ENCODE measurements at places on chromosomes 11 and 22.

DNA sequence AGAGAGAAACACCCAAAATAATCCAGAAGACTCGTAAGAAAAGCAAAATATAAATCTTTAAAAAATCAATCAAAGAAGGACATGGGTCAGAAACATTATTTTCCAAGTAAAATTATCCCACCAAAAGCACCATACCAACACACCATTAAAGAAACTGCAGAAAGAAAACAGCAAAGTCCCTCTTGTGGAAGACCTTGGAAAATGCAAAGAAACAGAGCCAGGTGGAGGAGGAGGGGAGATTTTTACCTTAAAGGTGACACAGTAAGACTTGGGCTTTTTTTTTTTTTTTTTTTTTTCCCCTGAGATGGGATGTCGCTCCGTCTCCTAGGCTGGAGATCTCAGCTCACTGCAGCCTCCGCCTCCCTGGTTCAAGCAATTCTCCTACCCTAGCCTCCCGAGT is 123.8 kb downstream of the LARGE1 start:
- no peak for DNase-seq

DNA sequence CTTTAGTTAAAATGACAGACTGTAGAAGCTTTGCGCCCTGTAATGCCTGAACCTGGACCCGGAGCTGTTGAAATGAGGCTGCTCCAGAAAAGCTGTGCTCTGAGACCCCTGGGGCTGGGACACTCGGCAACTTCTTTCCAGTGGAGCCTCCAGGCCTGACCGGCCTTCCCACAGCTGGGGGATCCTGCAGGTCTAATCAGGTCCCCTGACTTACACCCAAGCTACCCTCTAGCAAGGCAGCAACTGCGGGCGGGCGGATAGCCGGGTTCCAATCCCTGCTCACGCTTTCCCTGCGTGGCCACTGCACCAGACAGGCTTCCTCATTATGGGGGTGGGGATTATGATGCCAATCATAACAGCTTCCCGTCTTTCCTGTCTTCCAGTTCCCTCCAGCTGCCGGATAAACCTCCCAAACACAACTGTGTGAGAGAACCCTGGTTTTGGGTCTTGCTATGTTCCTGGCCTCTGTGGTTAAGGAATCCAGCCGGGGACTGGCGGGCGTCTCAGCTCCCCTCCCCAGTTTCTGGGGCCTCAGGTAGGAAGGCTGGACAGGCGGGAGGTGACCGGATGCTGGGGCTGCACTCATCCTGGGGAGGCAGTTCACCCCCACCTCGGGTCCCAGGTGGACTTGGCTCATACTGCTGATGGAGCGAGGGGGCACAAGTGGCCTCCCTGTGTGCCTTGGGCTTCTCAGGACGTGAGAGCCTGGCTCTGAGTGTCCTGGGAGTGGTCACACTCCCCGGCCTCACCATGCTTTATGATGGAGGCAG is 38.6 kb downstream of the PARVG start:
- DNase-seq = no peak

- no peak for DNase-seq
Measured at GRCh38 chr11:13206086-13206640, 71.4 kb upstream of the BMAL1 start.

GRCh38 chr11:100949443-100949842 is 180.2 kb downstream of the PGR start:
- no peak for DNase-seq

Measured in Caco-2 (cell line).